Stimulated activated CD4-positive, alpha-beta T cell treated with anti-CD3 and anti-CD28 coated beads, Interleukin-15, amount 100 ng/mL, for 1 hour (primary cell): ENCODE measurements at places on chromosomes 5 and 9.

GRCh38 chr5:132056610-132057497 lies 3.6 kb upstream of the IL3 start:
- DNase-seq = no peak

- DNase-seq = no peak
Measured at GRCh38 chr9:98248737-98249474, 6.5 kb downstream of the TBC1D2 start.

DNA sequence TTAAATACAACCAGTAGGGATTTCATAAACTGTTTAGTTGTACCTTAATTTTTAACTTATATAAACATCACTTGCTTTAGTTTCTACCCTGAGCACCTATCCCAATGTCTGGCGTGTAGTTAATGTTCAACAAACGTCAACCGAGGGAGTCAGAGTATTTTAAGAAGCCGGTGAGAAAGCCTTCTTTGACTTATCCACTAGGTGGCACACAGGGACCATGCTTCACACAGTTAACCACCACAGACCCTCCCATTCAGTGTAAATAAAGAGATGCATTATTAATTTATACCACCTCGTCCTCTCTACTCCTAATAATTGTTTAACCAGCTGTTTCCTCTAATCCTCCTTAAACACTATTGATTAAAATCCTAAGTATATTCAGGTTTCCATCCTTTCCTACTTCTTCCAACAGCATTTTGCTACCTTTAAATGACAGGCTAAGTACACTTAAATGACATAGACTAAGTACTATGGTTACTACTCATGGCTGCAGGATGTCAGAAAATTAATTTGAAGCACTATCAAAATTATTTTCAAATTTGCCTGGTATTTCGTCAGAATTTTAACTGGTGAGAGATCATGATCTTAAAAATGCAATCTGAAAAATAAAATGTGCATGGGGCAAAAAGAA lies 2.3 kb downstream of the HAPLN1 start:
- DNase-seq = no peak

- DNase-seq = no peak
Measured at GRCh38 chr5:178625679-178626483, 969 bp downstream of the CLK4 start.

DNA sequence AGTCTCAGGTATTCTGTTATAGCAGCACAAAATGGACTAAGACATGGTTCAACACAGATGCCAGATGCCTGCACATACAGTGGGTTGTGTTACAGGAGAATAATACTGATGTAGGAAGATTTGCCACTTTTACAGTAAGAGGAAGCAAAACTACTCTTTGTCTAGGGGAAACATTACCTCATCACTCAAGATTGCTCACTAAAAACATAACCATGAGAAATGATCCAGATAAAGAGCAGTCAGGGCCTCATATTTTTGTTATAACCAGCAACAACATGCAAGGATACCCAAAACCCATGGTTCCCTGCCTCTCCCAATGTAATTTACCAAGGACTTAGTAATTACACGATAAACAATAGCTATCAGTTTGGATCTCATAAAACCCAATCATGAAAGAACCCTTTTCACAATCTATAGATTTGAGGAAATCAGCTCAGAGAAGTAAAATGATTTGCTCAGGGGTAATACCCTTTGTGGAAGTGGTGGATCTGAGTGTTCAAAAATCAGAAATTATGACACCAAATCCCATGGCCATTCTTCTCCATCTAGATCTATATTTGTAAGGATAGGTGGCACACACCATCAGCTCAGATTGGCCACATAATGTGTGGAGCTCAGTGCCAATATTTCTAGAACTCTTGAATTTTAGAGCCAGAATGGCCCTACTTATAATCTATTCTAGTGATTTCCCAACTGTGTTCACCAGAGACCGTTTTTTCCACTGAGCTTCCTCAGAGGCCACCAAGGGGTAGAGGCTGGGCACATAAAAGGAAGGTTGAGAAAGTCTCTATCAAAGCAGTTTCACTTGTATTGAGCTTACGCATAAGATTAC lies 27.8 kb downstream of the DPYSL3 start:
- DNase-seq = no peak

DNA sequence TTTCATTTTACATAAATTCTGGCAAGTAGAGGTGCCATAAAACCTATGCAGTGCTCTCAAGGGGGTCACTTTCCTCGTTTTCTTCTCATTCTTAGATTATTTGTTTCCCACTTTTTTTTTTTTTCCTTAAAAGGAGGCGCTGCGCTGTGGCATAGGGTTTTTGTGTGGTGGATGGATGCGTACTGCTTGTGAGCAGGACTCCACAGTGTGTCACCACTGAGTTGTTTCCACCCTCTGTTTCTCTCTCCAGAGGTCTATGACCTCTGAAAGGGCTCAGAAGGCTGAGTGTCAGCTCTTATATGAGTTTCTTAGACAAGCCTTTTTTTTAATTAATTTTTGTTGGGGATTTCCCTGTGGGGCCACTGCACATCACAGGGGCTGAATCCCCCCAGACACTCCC lies 13.6 kb upstream of the CLTB start:
- DNase-seq = no peak

DNA sequence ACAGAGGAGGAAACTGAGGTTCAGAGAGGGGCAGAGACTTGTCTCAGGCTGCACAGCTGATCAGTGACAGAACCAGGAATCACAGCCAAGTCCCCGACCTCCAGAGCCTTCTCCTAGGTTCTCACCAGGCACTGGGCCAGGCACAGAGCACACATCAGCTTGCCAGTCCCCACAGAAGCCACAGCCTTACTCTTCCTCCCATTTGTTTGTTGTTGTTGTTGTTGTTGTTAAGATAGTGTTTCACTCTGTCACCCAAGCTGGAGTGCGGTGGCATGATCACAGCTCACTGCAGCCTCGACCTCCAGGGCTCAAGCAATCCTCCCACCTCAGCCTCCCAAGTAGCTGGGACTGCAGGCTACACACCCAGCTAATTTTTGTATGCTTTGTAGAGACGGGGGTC lies 41.4 kb downstream of the NAIF1 start:
- DNase-seq = no peak

- no peak for DNase-seq
Measured at GRCh38 chr5:979100-979817, 29.3 kb upstream of the NKD2 start.

- DNase-seq = no peak
Measured at GRCh38 chr9:82024908-82025307, 36.3 kb downstream of the SPATA31D1 start.

DNA sequence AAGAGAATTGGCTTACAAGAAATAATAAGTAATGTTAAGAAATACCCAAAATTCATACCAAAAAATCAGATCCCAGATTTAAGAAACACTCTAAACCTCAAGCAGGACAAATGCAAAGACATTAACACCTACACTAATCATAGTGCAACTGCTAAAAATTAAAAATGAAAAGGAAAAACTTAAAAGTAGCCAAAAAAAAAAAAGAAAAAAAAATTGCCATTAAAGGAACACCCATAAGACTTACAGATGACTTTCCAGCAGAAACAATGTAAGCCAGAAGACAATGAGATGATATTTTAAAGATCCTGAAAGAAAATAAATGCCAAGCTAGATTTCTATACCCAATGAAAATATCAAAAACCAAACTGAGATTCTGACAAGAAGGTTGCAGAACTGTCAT lies 101.5 kb downstream of the DENND1A start:
- DNase-seq = no peak

GRCh38 chr5:137155261-137156000 lies 343.7 kb downstream of the SPOCK1 start:
- no peak for DNase-seq

DNA sequence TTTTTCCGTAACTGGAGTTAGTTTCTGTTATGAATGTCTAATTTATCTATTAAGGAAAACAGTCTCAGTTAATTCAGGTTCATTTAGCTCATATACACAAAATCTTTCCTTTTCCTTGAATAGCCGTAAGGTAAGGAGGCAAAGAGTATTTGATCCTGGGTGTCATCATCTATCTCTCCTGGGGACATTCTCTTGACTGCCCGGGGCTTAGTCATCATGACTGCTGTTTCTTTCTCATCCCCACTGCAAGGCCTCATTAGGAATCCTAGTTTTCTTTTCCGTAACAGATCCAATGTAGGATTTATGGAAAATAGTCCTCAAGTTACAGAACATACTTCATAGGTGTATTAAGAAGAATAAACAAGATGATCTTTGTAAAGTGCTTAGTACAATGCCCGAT lies 134.9 kb upstream of the CHD1 start:
- no peak for DNase-seq

DNA sequence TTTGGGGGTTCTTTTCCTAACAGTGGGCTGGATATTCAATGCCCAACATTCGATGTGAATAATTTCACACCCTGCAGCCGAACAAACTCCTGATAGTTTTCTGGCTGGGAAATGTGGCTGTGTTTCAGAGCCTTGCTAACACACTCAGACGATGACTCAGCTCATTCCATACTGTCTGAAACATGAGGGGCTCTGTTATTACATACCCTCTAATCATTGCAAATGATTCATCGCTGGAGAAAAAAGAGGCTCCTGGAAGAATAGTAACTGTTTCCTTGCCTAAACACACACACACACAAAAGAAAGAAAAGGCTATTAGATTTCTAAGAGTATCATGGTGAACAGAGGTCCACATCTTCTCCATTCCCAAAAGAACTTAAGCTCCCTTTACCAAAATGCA lies 75.8 kb downstream of the OXCT1 start:
- DNase-seq = no peak

DNA sequence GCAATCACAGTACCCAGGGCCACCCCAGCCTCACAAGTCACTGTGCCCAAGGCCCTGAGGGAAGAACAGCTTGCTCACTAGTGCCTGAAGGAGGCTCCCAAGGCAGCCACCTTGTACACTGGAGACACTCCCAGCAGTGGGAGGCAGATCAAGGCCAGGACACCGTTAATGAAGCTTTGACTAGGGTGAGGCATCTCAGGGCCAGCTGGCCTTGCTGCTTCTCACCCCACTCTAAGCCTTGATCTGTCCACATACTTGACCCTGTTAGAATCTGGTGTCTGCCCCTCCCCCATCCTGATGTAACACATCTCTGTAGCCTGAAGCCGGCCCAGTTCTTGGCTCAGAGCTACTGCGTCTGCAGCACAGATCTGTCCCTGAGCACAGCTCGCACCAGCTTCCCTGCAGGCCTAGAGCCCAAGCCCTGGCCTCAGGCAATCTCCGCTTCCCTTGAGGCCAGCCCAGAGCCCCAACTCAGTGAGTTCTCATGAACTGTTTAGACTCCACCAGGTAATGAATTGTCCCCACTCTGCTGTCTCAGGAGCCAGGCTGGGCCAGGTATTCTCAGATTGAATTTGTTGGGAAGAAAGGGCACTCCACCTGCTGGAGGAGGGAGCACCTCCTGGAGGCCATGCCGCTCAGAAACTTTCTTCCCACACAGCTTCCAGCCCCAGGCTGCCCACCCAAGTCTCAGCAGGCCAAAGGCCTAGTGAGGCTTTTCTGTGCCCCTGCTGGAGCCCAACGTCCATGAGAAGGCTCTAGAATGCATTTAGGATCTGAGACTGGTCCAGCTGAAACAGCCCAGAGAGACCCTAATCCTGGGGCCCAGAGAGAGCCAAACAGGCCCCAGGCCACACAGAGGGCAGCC lies 13.4 kb upstream of the JADE2 start:
- no peak for DNase-seq

GRCh38 chr5:142979636-142980035 lies 209.5 kb downstream of the ARHGAP26 start:
- DNase-seq = no peak

DNA sequence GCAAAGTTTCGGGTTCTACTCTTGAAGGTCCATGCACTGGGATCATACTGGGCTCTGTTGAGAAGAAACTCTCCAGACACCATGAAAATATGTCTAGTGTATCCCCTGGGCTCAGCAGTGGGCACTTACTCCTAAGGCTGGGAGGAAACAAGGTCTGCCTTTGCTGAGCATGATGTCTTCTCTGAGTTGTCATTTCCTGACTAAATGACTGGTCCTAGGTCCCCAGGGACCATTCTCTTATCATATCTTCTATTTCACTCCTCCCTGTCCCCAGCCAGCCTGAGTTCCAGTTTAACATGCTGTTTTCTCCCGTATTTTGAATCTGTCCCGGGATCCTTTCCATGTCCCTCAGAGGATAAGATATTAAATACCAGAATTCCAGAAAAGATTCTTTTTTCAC lies 225.4 kb downstream of the MTRR start:
- DNase-seq = no peak

DNA sequence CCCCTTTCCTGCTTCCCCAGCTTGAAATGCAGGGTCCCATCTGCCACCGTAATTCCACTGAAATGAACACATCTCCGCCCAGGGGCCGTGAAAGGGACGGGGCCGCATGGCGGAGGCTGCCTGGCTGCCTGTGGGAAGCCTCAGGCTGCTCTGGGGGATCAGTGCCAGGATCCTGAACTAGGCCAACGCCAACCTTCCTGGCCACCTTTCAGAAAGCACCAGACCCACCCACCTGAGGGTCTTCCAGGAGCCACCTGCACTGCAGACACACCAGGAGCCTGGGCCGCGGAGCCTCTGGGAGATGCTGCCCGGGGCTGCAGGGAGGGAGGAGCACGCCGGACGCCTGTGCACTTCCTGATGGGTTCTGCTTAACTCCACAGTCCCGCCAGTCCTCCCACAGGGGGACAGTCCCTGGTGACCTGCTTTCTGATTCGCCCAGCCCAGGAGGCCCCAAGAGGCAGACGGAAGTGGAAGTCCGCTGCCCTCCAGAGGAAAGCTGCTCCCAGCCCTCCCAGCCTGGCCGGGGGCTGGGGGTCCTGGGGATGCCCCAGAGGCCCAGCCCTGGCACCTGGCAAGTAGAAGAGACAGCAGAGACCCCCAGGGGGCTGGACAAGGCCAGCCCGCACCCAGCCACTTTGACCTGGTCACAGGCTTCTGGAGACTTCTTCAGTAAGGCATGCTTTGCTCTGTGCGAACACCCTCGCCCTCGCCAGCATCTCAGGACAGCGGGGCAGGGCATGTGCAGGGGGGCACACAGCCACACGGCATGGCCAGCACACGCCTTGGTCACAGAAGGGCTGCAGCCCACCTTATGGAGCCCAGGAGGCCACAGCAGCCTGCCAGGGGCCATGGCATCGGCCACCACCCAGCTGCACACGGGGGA lies at the start of gene CARD9:
CARD9 (minus strand) TSS at position 370 of the 883 bp plus-strand sequence. CDS start 1,591 bp downstream, outside the sequence.
- DNase-seq = no peak

GRCh38 chr5:56817263-56818014 lies 2.1 kb downstream of the MAP3K1 start:
- DNase-seq = no peak

GRCh38 chr5:120545951-120546350 lies 81.9 kb downstream of the PRR16 start:
- no peak for DNase-seq

GRCh38 chr9:3894772-3895171 lies 369.0 kb upstream of the RFX3 start:
- DNase-seq = no peak

DNA sequence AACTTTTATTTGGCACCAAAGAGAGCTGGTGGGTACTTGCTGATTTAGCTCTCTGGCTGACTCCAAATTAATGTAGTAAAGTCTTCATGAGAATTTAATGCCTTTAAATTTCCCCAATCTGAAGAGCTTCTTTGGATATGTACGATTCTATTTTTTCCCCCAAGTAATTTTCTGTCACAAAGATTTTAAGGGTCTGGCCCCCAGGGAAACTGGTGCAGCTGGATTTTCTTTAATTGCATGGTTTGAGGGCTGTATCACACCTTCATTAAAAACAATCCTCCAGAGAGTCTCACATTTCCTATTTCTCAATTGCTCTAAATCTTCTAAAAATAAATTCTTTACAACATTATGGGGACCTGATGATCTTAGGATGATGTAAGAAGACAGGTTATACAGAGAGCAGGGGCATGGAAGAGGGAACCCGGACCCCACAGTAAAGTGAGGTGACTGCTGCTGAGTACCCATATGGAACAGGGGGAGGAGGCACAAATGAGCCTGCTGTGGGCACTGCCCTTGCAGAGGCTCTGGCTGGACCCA lies 158.9 kb downstream of the ENTREP1 start:
- no peak for DNase-seq
